ENCODE measurements at places on chromosomes 5 and 9.

GRCh38 chr9:9997585-9997984 lies 615.2 kb downstream of the PTPRD start:
- DNase-seq = no peak

DNA sequence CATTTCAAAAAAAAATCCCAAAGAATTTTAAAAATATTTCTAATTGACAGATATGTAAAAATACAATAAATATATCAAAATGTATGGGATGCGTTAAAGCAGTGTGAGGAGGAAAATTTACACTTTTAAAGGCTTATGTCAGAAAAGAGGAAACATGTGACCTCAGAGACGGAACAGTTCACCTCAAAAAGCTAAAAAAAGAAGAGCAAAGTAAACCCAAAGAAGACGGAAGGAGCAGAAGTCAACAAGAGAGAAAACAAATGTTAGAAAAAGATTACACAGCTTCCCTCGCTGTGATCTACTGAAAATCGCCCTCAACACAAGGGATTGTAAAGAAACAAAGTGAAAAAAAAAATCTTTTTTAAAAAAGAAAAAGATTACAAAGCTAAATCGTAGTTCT lies 186.9 kb downstream of the AUH start:
- no peak for DNase-seq

DNA sequence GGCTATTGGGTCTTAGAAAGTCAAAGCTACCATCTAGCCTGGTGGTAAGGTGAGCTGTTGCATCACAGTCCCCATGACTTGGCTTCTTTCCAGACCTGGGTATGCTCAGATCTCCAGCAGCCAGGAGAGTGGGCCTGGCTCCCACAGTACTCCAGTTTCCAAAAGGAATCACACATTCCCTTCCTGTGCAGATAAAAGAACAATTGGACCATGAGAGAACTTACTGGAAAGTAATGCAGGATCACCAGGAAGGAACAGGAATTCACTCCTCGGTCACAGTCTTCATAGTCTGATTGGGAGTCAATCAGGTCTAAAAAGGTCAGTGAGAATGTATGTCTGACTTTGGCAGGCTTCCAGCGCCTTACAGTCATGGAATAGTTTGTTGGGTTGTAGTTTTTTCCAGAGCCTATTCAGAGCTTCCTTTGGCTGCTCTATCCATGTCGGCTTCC lies 47.8 kb upstream of the CD180 start:
- DNase-seq = no peak

- DNase-seq = no peak
Observed at GRCh38 chr5:126365446-126366198, 57.6 kb upstream of the GRAMD2B start.

GRCh38 chr9:97985058-97985861 lies 2.1 kb downstream of the ANP32B start:
- peak; percentile 55 for DNase-seq

DNA sequence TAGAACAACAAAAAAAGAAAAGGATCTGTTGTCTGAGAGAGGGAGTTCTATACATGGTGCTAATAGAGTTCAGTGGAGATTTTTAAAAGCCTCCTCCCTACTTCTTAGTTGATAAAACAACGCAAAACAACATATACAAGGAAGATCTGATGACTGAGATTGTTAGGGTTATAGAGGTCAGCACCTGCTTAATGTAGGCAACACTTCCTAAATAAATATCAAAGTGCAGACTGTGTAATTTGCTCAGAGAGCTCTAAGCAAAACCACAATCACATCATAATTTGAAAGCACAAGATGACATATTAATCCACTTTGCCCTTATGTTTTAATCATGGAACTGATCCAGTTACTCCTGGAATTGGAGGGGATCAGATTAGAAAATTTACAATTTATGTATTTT lies 474.5 kb downstream of the PRR16 start:
- DNase-seq = no peak

DNA sequence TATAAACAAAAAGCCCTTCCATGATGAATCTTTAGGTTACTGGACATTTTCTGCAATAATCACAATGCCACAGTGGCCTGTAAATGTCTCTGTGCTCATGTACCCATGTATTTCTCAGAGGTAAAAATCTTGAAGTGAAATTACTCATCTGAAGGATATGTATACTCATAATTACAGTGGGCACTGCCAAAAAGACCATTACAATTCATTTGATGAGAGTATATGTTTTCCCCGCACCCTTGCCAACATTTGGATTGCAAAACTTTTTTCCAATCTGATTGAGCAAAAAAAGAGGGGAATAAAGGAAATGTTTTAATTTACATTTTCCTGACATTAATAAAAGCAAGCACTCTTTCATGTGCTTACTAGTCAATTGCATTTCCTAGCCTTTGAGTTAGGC lies 110.5 kb downstream of the EPB41L4A start:
- DNase-seq = no peak

- DNase-seq = no peak
Observed at GRCh38 chr5:133475986-133476385, 136.4 kb downstream of the FSTL4 start.

DNA sequence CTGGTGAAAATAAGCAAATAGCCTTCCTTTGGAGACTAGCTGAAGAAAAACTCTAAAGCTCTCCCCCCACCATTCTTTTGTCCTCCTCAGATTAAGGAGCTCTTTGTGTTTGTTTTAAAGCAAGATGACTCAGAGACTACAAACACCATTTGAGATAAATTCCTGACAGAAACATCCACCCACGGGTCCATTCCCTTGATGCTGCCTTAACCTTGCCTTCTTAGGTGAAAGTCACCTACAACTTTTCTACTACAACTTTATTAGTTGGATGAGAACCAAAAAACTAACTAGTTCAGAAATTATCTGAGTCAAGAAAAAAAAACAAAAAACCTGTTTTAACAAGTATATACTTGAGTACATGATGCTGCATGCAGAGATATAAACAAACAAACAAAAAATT lies 831.1 kb downstream of the NR2F1-AS1 start:
- no peak for DNase-seq

GRCh38 chr5:83414601-83415000 lies 56.9 kb upstream of the VCAN start:
- no peak for DNase-seq

GRCh38 chr9:98811051-98811650 lies 3.7 kb downstream of the GALNT12 start:
- no peak for DNase-seq

DNA sequence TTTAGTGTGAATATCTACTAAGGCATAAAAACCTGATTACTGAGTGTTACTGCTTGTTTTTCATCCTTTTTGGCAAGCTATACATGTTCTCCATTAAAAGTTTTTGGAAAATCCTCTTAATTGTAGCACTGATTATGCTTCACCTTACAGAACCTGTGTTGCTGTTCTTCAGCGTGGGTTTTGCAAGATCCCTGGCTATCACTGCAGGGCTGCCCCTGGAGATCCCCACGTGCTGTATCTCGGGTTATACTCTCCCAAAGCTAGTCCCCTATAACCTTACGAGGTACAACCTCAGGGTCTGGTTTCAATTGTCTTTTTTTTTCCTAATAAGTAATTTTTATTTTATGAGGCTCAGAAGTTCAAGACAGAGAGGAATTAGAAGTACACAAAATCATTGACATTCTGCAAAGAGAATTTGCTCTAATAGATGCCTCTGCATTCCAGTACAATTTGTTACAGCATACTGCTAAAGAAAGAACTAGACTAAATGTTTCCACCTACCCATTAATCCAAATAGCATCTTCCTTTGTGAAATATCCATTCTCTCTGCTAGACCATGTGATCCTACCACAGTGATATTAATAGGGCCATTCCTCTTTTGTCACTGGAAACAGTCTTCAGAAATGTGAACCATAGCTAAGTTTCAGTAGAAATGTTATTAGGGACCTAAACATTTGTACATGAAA lies 25.8 kb upstream of the CAMK4 start:
- no peak for DNase-seq

GRCh38 chr9:100084734-100085133 lies 14.1 kb downstream of the ERP44 start:
- no peak for DNase-seq

GRCh38 chr9:29348999-29349398 lies 1775.7 kb upstream of the C9orf72 start:
- no peak for DNase-seq

- DNase-seq = no peak
Observed at GRCh38 chr9:75148561-75148960, 60.2 kb downstream of the OSTF1 start.
